Stimulated activated CD4-positive, alpha-beta T cell treated with anti-CD3 and anti-CD28 coated beads, Interleukin-12 subunit alpha, Interleukin-12 subunit beta, amount 100 ng/mL, for 4 hours (primary cell): ENCODE measurements at places on chromosomes 2 and 18.

DNA sequence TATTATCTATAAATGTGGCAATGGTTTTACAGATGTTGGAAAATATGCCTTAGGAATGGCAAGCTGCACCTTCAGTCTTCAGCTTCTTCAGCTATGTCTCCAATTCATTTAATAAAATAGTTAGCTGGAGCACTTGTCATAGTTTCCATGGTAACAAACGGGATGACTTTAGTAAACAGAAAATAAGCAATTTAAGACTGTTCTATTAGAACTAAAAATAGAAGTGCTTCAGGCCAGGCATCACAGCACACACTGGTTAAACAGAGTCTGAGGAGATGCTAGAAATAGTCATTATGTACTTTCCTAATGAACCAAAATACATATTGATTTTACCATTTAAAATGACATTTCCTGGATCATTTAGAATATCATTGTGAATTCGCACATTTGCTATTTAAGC lies 195.0 kb downstream of the GCA start:
- no peak for DNase-seq

GRCh38 chr18:12287131-12287681 lies 20.8 kb upstream of the TUBB6 start:
- no peak for DNase-seq

DNA sequence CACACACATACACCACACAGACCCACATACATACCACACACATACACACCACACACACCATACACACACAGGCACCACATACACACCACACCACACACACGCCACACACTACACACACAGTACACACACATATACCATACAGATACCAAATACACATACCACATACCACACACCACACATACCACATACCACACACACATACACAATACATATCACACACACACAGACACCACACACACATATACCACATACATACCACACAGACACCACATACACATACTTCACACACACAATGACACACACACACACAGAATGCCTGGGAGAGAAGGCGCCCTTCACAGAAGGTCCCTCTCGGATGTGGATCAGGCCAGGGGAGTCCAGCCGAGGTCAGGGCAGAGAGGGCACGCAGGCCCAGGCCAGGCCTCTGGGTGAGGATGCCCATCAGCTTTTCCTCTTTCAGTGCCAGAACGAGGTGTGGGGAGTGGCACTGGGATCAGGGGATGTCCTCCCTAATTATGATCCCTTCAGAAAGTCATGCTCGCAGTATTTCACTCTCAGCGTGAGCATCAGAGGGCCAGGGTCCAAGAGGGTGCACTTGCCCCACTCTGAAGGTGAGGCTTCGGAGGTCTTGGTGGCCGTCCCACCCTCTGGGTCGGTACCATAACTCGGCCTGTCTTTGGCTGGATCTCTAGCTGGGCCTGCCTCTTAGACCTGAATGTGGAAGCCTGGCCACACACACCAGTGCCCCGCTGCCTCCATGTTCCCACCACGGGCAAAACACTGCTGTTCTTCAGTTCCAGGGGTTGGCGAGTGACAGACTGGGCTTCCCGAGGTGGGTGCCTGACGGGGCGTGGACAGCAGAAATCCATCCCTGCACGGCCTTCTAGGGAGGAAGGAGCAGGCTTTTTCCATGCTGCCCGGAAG lies 70.6 kb upstream of the ODC1 start:
- DNase-seq = no peak

DNA sequence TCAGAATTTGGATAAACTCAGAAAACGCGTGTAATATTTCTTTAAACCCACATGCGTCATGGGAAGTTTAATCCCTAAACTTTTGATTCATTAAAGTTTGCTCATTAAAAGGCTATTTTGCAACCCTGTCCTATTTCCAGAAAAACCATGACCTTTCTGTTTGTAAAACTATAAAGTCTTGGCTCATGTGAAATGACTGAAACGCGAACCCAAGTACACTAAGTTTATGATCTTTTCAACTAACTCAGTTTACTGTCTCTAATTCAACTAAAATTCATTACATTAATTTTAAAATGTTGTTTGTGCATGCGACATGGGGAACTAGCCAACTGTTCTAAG lies 3.9 kb upstream of the RPL31 start:
- DNase-seq = no peak

DNA sequence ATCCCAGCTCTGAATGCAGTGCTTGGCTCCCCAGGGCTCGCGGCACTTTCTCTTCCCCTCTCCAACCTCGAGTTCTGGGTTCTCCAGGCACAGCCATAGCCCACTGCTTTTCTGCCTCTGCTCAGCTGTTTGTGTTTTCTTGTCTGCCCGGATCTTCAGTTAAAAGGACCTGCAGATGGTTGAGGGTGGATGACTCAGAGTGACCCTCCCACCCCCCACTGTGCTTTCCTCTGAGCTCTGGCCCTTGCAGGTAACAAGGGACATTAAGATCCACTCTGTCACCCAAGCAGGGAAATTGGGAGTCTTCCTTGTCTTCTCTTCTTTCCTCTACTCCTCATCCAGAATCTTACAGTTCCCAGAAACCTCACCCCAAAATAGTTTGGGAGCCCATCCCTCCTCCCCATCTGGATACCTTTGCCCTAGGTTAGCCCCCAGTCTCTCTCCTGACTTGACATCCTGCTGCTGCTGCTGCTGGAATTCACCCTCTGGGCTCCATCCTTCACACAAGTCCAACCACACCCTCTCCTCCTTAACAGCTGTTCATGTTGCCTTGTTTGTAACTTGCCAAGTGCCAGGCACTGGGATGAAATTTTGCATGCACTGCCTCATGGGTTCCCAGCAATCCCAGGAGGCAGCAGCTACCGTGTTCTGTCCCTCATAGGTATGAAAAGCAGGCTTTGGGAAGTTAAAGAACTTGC lies 157.9 kb upstream of the TTC39C start:
- DNase-seq = no peak

GRCh38 chr2:231680992-231681852 lies 27.1 kb upstream of the PTMA start:
- DNase-seq = no peak

GRCh38 chr2:121699421-121700333 lies 37.0 kb downstream of the NIFK start:
- DNase-seq = peak; percentile 64

DNA sequence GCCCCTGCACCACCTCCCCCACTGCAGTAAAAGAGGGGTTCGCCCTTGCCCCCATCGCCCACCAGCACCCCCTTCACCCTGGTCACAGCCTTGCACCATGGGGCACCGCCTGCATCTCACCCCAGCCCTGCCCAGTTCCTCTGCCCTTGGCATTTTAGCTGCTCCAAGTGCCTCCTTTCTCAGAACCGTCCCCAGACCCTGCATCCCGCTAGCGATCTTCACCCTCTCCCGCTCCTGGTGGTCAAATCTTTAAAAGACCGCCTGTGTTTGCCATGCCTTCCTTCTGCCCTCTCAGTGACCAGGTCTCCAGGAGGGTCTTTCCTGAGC lies 114.7 kb upstream of the OTOS start:
- no peak for DNase-seq

- DNase-seq = no peak
Observed at GRCh38 chr2:172643142-172643541, 87.3 kb downstream of the PDK1 start.

GRCh38 chr18:7926526-7926925 lies 359.4 kb downstream of the PTPRM start:
- DNase-seq = no peak

- DNase-seq = peak; percentile 15
Observed at GRCh38 chr2:170715062-170715931, at the start of gene SP5. Gene SP5, plus strand, starts transcription at chr2:170715337. Its CDS starts 176 bp downstream, at chr2:170715513.
